ENCODE measurements at places on chromosomes 3 and 15.
A peak's percentile ranks its signal among the peaks of the same experiment; 100 is the strongest.

DNA sequence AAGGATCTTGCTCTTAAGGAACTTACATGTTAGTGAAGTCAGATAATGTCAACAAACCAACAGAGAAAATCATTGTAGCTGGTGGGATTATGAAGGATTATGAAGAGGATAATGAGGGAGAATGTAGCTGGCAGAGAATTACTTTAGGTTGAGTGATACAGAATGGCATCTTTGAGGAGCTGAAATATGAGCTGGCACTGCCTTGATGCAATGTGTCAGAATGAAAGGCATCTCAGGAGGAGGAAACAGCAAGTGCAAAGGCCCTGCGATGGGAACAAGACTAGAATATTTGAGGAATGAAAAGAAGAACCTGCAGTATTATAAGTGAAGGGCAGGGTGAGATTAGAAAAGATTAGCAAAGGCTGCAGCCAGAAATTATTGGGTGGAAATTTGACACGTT, 237.2 kb upstream of the ADAMTS9 start:
- H3K36me3 ChIP-seq: no peaks in the 10 kb centered on the region
- H3K4me1 ChIP-seq: peaks cover 22% of the 10 kb centered on the region
- no peak overlapping the region for H3K27ac ChIP-seq
- no peak for DNase-seq

GRCh38 chr3:101248736-101249135, 71.6 kb downstream of the IMPG2 start:
- H3K36me3 ChIP-seq: no peaks in the 10 kb centered on the region
- no peaks in the 10 kb centered on the region for H3K27me3 ChIP-seq
- H3K4me1 ChIP-seq: no peaks in the 10 kb centered on the region
- DNase-seq: no peak

GRCh38 chr3:119588112-119588511, 8.8 kb downstream of the ADPRH start:
- H3K4me3 ChIP-seq: no peak overlapping the region
- DNase-seq: peak; percentile 52
- peaks cover 3% of the 10 kb centered on the region for H3K4me1 ChIP-seq
- H3K27me3 ChIP-seq: no peaks in the 10 kb centered on the region

DNA sequence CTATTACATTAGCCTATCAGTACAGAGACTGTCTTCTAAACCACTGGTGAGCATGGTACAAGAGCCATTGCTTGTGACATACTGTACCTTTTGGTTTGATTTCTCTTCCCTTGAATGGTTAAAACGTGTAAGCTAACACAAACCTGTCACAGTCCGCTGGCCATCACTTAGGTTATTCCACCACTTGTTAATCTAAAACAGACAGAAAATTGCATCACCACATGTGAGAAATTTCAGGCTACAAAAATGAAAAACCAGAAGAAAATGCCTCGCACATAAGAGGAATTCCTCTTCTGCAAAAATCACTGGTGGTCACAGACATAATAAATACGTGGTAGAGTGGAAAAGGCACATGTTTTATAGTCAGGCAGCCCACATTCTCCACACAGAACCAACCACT, 22.1 kb downstream of the PARL start:
- H3K27ac ChIP-seq: no peak overlapping the region
- DNase-seq: no peak
- no peak overlapping the region for H3K4me3 ChIP-seq

DNA sequence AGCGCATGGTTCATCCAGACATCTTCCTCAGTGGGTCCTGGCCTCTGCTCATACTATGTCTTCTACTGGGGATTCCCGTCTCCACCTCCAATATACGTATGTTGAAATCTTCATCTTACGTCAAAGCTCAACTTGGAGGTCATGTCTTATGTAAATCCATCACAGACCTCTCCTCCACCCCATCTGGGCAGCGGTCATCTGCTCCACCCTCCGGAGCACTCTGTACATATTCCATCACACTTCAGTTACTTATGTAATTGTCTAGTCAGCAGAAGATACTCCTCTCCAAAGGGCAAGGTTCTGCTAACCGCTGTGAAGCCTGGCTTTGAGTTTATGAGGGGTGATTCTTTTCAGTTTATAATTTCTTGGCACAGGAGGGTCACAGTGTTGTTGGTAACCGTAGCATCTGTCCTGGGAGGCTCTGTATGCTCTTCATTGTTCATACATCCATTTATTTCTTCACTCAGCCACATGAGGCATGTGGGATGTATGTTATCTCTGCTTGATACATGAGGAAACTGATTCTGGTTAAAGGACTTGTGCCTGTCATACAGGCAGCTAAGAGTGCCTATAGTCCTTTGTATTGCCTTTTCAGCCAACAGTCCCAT, 22.1 kb downstream of the MAP2K1 start:
- no peak overlapping the region for H3K27ac ChIP-seq
- H3K4me1 ChIP-seq: peaks cover 65% of the 10 kb centered on the region
- H3K36me3 ChIP-seq: no peaks in the 10 kb centered on the region
- no peak for DNase-seq
- no peak overlapping the region for H3K4me3 ChIP-seq

- peak overlapping the region; percentile 69 for H3K4me3 ChIP-seq
- H3K27me3 ChIP-seq: no peaks in the 10 kb centered on the region
- H3K4me1 ChIP-seq: peaks cover 27% of the 10 kb centered on the region
- peak overlapping the region; percentile 80 for H3K27ac ChIP-seq
Observed at GRCh38 chr15:40762919-40763800, 708 bp upstream of the GCHFR start.

DNA sequence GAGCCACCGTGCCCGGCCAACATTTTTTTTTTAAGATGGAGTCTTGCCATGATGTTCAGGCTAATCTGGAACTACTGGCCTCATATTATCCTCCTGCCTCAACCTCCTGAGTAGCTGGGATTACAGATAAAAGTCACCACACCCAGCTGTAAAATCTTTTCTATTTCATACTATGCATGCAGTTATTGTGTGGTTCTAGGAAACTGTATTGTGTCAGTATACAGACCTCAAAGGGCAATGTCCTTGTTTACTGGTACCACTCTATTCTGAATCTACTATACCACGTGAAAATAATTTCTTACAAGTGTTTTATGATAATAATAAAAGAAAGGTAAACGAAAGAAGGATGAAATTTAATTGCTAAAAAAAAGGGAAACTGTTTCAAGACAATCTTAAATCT, 123.5 kb upstream of the PTX3 start:
- no peaks in the 10 kb centered on the region for H3K36me3 ChIP-seq
- no peaks in the 10 kb centered on the region for H3K4me1 ChIP-seq

GRCh38 chr3:117480525-117480924, 770.9 kb downstream of the TUSC7 start:
- H3K36me3 ChIP-seq: no peaks in the 10 kb centered on the region
- no peak overlapping the region for H3K27ac ChIP-seq
- no peak overlapping the region for H3K4me3 ChIP-seq
- no peaks in the 10 kb centered on the region for H3K27me3 ChIP-seq

GRCh38 chr15:59384507-59384906, 11.8 kb upstream of the MYO1E start:
- no peak overlapping the region for H3K4me3 ChIP-seq
- H3K36me3 ChIP-seq: no peaks in the 10 kb centered on the region
- DNase-seq: no peak
- no peak overlapping the region for H3K27ac ChIP-seq

DNA sequence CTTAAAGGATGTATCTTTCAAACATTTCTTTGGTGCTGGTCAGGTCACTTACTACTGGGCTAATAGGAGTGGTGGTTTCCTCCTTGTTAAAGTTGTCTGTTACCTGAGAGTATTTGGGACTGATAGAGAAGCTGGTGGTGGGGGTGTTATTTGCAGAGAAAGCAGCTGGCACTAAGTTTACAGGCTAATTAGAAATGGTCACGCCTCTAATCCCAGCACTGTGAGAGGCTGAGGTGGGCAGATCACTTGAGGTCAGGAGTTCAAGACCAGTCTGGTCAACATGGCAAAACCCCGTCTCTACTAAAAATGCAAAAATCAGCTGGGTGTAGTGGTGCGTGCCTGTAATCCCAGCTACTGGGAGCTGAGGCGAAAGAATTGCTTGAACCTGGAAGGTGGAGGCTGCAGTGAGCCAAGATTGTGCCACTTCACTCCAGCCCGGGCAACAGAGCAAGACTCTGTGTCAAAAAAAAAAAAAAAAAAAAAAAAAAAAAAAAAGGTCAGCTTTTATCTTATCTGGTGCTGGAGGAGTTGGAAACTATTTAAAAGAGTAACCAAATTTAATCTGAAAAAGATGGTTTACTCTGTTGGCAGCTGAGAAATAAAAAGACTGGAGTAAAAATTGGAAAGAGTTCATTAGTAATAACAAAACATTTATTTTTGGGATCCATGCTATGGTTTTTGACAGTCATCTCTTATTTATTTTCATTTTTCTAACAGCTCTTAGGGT, 332.6 kb downstream of the PTPRG start:
- H3K4me1 ChIP-seq: peaks cover 54% of the 10 kb centered on the region
- H3K27ac ChIP-seq: peak overlapping the region; percentile 58
- no peaks in the 10 kb centered on the region for H3K36me3 ChIP-seq
- H3K27me3 ChIP-seq: no peaks in the 10 kb centered on the region
- no peak overlapping the region for H3K4me3 ChIP-seq

- H3K27me3 ChIP-seq: no peaks in the 10 kb centered on the region
- H3K4me3 ChIP-seq: no peak overlapping the region
- no peak overlapping the region for H3K27ac ChIP-seq
- no peak for DNase-seq
- no peaks in the 10 kb centered on the region for H3K36me3 ChIP-seq
Observed at GRCh38 chr3:60065227-60065868, 1015.5 kb upstream of the CFAP20DC start.

GRCh38 chr15:90592131-90592881, 62.6 kb downstream of the CRTC3 start:
- peaks cover 9% of the 10 kb centered on the region for H3K36me3 ChIP-seq
- DNase-seq: no peak
- no peak overlapping the region for H3K27ac ChIP-seq
- no peak overlapping the region for H3K4me3 ChIP-seq
- no peaks in the 10 kb centered on the region for H3K27me3 ChIP-seq

- H3K4me1 ChIP-seq: peaks cover 25% of the 10 kb centered on the region
- peak; percentile 36 for DNase-seq
- H3K4me3 ChIP-seq: peak overlapping the region; percentile 72
- H3K36me3 ChIP-seq: peaks cover 8% of the 10 kb centered on the region
Observed at GRCh38 chr3:119580067-119580760, 922 bp downstream of the ADPRH start.

GRCh38 chr15:90264671-90265070, 801 bp upstream of the NGRN start:
- peak overlapping the region; percentile 98 for H3K27ac ChIP-seq
- peaks cover 58% of the 10 kb centered on the region for H3K4me1 ChIP-seq
- H3K4me3 ChIP-seq: peak overlapping the region; percentile 87
- DNase-seq: no peak
- H3K27me3 ChIP-seq: no peaks in the 10 kb centered on the region

DNA sequence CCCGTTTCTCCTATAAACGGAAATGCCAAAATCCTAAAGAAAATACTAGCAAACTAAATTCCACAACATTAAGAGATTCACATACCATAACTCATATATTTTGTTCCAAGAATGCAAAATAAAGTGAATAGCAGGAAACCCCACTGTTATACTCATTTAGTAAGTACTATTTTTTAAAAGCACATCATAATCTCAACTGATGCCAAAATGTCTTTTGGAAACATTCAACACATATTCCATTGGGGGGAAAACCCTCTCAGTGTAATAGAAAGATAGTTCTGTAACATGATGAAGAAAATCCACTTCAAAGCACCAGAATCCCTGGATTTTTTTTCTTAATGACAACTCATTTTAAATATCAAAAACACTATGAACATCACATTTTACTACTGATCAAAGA, 93.0 kb upstream of the EIF1B start:
- H3K36me3 ChIP-seq: no peaks in the 10 kb centered on the region
- no peak overlapping the region for H3K27ac ChIP-seq
- no peaks in the 10 kb centered on the region for H3K27me3 ChIP-seq
- no peaks in the 10 kb centered on the region for H3K4me1 ChIP-seq

DNA sequence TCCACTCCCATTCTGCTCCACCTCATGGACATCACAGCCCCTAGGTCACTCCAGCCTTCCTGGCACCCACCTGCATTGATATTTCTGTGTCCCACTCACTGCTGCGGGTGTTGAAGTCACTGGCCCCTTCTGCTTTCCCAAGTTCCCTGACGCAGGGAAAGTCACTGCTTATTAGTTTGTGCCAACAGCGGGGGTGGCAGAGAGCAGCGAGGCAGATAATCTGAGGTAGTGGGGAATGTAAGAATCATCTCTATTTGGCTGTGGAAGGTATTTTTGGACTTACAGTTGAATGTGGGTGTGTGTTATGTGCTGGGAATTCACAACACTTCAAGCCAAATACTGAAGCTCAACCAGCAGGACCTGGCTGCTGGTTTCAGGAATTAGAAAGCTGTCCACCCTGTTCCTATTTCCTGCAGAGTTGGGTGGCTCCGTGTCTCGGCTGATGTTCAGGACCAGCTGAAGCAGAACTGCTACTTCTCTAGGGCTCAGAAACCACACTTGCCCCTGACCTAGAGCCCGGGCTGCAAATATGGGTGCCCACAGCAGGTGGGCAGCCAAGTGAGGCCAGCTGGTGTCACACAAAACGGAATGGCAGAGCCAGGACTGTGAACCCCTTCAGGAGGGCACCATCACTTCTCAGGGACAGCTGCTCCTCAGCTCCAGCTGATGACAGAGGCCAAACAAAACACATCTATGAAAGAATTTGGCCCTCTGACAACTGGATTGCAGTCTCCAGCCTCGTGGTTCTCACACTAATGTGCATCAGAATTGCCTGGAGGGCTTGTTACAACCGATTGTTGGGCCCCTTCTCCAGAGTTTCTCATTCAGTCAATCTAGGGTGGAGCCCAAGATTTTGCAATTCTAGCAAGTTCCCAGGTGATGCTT, 57.7 kb downstream of the SEMA5B start:
- DNase-seq: no peak
- no peaks in the 10 kb centered on the region for H3K27me3 ChIP-seq
- H3K36me3 ChIP-seq: no peaks in the 10 kb centered on the region
- peak overlapping the region; percentile 92 for H3K27ac ChIP-seq

DNA sequence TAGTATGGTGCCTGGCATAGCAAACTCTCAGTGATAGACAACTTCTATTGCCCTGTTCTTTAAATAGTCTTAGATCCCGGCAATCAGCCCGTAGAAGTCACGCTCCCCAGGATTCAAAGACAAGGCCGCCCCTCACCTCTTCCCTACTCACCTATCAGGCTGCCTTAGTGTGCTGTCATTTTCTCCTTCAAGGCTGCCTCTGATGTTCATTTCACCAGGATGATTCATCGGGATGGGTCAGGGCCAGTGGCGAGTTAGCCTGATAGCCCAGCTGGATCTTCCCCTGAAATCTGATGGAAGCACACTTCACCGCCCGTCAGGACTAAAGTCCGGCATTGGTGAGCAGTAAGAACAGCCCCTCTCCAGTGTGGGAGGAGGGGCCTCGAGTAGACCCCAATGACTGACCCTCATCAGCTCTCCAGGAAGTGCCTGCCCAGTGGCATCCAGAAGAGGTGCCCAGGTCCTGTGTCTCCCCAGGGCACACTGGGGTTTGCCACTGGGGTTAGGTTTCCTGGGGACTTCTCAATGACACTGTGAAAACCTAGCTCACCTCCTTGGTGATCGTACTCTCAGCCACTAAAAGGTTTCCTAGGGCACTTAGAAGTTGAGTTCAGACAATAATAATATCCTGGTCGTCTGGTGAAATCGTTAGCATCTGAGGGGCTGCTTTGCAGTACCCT, 37.5 kb downstream of the TPM1 start:
- no peaks in the 10 kb centered on the region for H3K27me3 ChIP-seq
- peak overlapping the region; percentile 79 for H3K27ac ChIP-seq
- H3K36me3 ChIP-seq: no peaks in the 10 kb centered on the region
- H3K4me3 ChIP-seq: no peak overlapping the region
- no peak for DNase-seq

GRCh38 chr3:149658744-149659497, 1.1 kb upstream of the WWTR1 start:
- H3K27me3 ChIP-seq: no peaks in the 10 kb centered on the region
- H3K36me3 ChIP-seq: no peaks in the 10 kb centered on the region
- peak overlapping the region; percentile 100 for H3K27ac ChIP-seq
- peaks cover 61% of the 10 kb centered on the region for H3K4me1 ChIP-seq

GRCh38 chr3:86993704-86994103, 2.8 kb upstream of the VGLL3 start:
- peak overlapping the region; percentile 17 for H3K4me3 ChIP-seq
- no peaks in the 10 kb centered on the region for H3K36me3 ChIP-seq
- no peak for DNase-seq

All from left ventricle myocardium inferior (tissue), 1 donor.